ENCODE measurements at places on chromosomes 3 and 15.

DNA sequence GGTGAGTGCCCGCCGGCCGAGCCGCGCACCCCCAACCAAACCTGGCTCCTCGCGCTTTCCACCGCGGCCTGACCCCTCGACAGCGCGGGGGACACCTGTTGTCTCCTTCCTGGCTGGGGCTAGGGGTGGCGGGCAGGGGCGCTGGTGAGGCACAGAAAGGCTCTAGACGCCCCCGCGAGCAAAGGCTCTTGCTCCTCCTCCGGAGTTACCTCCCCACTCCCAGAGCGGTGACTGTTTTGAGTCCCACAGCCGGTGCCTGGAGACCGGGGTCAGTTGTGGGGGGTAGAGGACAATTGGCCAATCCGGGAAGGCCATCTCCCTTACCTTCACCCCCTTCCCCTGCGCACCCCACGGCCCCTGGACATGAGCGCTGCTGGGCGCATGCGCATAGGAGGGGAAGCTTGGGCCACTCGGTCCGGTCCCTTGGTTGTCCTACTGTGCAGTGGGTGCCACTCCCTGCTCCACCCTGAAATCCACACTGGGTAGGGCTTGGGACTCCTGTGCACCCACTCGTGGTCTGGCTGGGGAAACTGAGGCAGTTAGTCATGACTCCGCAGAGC, 554 bp downstream of the CHST13 start:
- DNase-seq = no peak

- no peak for DNase-seq
Measured at GRCh38 chr3:171828902-171829770, 14.0 kb upstream of the TMEM212 start.

- no peak for DNase-seq
Measured at GRCh38 chr3:150376001-150376848, 31.9 kb upstream of the TSC22D2 start.

DNA sequence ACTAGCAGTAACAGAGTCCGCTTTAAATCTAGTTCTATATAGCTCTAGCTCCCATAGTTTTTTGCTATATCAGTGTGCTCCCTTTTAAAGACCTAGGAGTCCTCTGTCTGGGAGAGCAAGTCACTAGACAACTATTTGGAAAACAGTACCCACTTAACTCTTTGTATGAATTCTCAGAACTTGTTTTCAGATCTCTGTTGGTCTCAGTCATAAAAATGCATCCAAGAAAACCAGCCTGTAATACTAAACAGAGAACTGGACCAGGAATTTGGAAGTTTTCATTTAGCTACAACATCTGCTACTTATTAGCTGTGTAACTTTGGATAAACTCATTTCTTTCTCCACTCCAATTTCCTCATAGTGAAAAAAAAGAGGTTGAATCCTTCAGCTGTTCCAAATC, 56.9 kb upstream of the C3orf49 start:
- no peak for DNase-seq

DNA sequence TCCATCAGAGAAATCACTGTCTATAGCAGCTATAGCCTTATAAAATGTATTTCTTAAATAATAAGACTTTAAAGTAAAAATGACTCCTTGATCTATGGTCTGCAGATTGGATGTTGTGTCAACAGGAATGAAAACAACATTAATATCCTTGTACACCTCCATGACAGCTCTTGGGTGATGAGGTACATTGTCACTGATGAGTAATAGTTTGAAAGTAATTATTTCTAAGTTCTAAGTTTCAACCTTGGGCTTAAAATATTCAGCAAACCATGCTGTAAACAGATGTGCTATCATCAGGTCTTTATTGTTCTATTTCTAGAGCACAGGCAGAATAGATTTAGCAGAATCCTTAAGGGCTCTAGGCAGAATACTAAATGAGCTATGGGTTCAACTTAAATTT, 568.2 kb upstream of the BCHE start:
- no peak for DNase-seq

DNA sequence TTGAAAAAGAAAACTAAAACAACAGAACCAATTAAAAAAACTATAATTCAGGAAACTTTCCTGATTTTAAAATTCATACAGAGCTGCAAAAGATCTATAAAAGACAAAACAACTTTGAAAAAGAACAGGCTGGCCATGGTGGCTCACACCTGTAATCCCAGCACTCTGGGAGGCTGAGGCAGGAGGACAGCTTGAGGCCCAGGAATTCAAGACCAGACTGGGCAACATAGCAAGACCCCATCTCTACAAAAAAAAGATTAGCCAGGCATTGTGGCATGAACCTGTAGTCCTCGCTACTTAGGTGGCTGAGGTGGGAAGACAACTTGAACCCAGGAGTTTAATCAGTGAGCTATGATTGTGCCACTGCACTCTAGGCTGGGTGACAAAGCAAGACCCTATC, 6.7 kb downstream of the CEP70 start:
- no peak for DNase-seq

DNA sequence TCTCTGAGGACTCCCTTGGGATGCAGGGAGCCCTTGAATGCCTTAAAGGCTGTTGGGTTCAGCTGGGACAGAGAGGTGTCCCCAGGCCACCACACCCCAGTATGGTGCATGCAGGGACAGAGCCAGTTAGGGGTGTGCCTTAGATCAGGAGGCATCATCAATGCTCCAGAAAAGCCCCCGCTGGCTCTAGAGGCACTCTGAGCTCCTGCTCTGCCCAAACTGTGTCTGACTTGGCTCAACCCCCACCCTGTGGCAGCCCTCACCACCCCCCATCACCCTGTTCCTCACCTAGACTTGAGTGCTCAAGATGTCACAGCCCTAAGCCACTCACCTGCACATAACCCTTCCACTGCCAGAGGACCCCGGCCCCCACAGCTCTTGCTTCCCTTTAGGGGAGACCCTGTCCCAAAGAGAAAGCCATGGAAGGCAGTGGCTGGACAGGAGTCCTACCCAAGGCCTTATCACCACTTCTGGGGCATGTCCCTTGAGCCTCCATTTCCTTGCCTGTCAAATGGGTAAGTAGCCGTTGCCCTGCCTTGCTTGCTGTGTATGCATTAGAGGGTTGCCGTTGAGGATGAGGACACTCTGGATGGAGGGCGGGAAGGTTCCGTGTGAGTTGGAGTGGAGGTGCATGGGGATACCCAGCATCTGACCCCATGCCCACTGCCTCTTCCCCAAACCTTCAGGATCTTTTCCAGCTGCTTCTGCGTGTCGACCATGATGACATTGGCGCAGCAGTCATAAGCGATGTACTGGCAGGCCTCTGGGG, 41.4 kb downstream of the ACSBG1 start:
- no peak for DNase-seq

- no peak for DNase-seq
Measured at GRCh38 chr15:57792724-57793449, 86.4 kb downstream of the POLR2M start.

DNA sequence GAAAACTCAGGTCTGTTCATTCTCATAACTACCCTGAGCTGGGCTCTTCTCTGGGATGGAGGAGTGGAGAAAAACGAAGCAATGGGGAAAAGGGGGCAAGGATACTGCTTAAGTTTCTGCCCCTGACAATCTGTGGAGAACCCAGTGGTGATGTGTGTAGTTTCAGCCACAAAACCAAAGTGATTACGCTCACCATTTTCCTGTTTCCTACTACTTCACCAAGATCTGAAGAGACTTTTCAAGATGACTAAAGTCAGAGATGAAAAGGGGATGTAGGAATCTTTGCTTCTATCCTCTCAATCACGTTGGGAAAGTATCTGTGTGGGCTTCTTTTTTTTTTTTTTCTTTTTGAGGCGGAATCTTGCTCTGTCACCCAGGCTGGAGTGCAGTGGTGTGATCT, 8.3 kb upstream of the UBE2E1 start:
- no peak for DNase-seq

- no peak for DNase-seq
Measured at GRCh38 chr3:17047894-17048293, 163.1 kb downstream of the PLCL2 start.

GRCh38 chr15:34116620-34117019, 14.7 kb downstream of the PGBD4 start:
- no peak for DNase-seq

- no peak for DNase-seq
Measured at GRCh38 chr3:193148688-193149473, 92.1 kb upstream of the PLAAT1 start.

DNA sequence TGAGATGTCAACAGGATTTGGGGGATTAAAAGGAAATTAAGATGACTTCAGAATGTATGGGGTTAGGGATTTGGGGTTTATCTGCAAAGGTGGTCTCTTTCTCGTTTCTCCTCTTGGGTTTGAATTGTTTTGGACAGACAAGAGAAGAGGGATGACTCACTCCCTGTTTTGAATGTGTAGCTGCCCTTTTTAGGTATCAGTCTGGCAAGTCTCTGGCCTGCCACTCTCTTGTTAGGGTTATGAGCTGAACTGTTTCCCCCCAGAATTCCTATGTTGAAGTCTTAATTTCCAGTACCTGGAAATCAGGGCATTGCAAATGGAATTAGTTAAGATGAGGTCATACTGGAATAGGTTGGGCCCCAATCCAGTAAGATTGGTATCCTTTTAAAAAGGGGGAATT, 291.7 kb downstream of the MEX3B start:
- DNase-seq = no peak

GRCh38 chr3:89107461-89108290, at the start of gene EPHA3:
TSS of gene EPHA3 (plus strand) at chr3:89107621. CDS start at chr3:89107749, 128 bp downstream.
- no peak for DNase-seq

- no peak for DNase-seq
Measured at GRCh38 chr3:190642016-190642415, 128.1 kb downstream of the IL1RAP start.

DNA sequence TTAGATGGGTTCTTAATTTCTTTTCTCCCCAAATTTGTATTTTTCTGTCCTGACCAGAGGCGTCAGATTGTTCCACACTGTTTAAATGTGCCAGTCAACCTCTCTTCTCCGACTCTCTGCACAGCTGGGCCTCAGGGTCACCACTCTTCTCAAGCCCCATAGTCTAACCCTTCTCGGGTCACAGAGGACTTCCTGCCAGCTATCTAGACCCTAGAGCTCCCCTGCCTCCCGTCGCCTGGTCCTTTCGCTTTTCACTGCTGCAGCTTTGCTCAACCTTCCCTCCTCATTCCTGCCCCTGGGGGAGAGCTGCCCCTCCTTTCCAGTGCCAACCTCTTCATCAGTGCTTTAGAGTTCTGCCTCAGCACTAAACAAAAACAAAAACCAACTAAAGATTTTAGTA, 151.7 kb downstream of the ATG7 start:
- DNase-seq = no peak

GRCh38 chr3:14913926-14914778, 33.2 kb upstream of the NR2C2 start:
- DNase-seq = no peak

GRCh38 chr3:145190138-145190537, 970.8 kb downstream of the PLOD2 start:
- no peak for DNase-seq

- DNase-seq = no peak
Measured at GRCh38 chr3:52452126-52452525, 1.7 kb downstream of the TNNC1 start.

- no peak for DNase-seq
Measured at GRCh38 chr15:58506783-58507668, 75.2 kb downstream of the LIPC start.

GRCh38 chr3:150613034-150613433, 9.9 kb downstream of the SELENOT start:
- DNase-seq = no peak

DNA sequence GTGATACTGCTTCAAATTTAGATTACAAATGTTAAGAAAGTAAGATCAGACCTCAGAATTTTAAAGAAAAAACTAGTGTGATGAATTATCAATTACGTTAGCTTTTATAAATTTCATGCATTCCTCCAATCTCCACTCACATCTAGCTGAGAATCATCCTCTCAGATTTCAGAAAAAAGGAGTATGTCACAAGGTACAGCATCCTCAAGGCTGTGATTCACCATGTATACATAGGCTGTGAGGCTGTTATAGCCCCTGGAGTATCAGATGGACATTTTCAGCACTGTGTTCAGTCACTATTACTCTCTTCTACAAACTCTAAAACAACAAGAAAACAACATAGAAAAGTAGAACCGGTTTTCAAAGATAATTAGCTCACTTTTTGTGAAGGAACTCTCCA, 214.4 kb downstream of the PCCB start:
- no peak for DNase-seq

GRCh38 chr3:10968401-10968800, 24.1 kb upstream of the SLC6A1 start:
- DNase-seq = no peak

- DNase-seq = no peak
Measured at GRCh38 chr15:64816452-64816851, 9.0 kb downstream of the PIF1 start.

- DNase-seq = no peak
Measured at GRCh38 chr3:155211940-155212339, 81.5 kb downstream of the STRIT1 start.

Data from Panc1 (cell line).